ENCODE measurements at places on chromosomes 2 and 18.
A peak's percentile ranks its signal among the peaks of the same experiment; 100 is the strongest.

DNA sequence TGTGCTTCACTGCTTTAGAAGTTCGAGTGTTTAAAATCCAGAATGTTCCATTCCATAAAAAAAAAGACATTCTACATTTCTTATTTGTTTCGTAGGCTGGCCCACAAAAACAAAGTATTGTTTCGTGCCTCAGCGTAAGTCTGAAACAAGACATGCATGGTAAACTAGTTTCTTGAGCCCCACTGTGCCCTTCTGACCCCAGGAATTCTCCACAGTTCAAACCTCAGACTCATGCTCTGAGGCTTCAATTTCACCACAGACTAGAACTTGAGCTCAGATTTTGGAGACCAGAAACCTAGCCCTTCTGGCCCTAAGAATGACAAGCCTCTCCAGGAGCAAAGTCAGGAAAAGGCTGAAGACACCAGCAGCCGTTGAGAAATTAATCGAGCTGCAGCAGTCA, 151.5 kb downstream of the SLC8A1 start:
- no peak for DNase-seq

DNA sequence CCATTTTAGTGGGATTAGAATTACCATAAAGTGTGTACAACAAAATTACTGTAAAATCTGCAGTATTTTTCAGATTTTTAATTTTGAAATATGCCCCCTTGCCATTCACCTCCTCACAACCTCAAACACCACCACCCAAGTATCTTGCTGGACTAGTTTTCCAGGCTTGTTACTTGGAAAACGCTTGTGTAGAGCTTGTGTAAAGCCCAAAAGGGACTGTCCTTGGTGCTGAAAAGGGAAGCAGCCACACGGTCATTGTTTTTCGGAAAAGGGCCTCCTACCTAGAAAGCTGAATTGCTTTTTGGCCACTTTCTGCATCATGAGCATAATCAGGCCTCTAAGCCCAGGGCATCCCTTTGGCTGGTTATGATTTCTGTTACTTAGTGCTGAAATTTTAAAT, 563.4 kb downstream of the LRRTM4 start:
- no peak for DNase-seq

DNA sequence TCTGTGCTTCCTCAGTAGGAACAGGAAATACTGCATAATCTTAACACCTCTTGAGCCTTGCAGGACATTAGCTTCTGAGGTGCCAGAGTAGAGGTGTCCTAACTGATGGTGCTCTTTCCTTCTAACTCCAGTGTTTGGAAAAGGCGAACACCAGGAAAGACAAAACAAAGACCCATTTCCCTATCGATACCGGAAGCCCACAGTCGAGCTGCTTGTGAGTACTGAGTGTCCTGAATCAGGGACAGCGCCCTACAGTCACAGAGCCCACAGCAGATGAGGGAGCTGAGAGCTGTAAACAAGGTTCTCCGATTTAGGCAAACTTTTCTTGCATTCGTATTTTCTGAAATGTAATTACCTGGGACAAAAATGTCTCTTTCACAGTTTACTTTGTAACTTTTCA, 50.7 kb downstream of the SLC14A2 start:
- no peak for DNase-seq

GRCh38 chr2:205769879-205770278, 87.6 kb downstream of the NRP2 start:
- DNase-seq: no peak

- no peak for DNase-seq
Observed at GRCh38 chr18:8800445-8800844, 95.1 kb downstream of the MTCL1 start.

GRCh38 chr2:6793913-6794312, 71.8 kb downstream of the CMPK2 start:
- no peak for DNase-seq

- DNase-seq: no peak
Observed at GRCh38 chr2:241843321-241844065, 15.2 kb downstream of the PDCD1 start.

DNA sequence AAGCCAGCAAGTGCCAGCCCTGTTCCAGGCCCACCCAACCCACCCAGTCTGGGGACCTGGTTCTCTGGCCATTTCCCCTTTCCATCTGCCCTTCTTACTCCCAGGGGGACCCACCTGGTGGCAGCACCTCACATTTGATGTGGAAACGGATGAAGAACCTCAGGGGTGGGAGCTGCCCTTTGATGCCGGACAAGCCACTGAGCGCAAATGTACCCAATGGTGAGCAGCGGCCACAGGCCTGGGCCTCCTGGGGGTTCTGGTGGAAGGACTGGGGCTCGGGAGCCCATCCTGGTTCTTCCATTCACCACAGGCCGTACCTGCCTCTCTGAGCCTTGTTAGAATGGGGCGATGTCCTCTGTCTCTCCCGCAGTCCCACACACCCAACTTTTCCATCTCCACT, 84.7 kb downstream of the EPAS1 start:
- DNase-seq: no peak

- DNase-seq: peak; percentile 31
Observed at GRCh38 chr2:215949991-215950404, 63.4 kb downstream of the MREG start.

GRCh38 chr2:119253114-119253702, 29.6 kb downstream of the STEAP3 start:
- DNase-seq: no peak

DNA sequence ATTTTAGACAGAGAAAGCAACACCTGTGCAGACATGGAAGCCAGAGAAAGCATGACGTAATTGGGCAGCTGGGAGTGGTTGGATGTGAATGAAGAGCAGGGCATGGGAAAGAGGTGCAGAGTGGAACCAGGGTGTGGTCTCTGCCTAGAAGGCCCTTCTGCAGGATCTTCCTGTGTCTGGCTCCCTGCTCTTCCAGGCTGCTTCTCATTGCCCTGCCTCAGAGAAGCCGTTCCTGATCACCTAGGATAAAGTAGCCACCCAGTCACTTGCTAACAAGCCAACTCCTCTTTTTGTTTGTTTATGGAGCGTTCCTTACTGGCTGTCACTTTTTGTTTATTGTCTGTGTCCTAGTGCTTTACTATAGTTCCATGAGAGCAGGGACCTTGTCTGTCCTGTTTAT, 28.5 kb downstream of the GALNT1 start:
- no peak for DNase-seq

DNA sequence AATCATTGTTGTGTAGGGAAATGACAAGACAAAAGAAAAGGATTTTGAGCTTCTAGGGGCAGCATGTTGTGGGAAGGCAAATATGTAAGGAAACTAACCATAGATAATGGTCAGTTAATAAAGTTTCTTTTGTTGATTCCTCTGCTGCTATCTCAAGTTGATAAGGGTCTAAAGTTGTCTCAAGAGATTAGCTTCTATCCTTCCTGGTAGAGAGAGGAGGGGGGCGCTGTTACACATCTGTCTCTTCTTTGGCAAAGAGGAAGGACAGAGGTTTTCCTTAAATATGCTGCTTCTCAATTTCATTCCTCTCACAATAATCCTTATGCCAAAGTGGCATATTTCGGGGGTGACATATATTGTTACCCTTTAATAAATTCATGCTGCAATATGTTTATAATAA, 944.0 kb downstream of the DPP10 start:
- no peak for DNase-seq

GRCh38 chr2:201008296-201008829, 44.9 kb upstream of the ORC2 start:
- DNase-seq: no peak

DNA sequence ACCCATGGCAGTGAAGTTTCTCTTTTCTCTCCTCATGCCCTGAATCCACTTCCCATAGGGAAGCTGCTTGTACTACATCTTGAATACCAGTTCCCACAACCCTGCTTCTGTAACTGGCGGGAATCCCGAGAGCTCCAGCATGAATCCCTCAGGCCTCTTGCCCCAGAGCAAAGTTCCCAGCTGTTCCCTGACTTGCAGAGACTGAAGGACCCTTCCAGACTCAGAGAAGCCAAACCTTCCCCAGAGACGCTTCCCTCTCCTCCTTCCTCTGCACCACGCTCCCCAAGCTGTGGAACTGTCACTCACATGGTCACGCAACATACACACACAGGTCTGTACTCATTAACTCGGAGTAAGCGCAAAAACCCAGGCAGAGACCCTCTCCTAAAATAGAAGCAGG, 26.4 kb downstream of the TRAPPC12 start:
- DNase-seq: no peak

DNA sequence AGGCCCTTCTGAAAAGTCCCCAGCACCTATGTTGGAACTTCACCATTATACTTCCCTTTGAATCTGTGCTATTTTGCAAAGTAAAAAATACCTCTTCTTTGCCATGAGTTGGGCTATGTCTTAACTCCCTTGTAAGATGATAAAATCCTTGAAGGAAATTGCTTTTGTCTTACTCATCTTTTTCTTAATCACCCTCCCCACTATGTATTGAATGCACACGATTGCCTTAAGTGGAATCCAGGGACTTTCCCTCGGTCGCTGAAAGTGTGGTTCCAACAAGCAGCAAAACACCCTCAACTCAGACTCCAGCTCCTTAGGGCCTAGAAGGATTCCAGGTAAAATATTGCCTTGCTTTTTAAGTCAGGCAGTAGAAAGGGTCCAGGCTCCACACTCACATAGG, 173.2 kb upstream of the ARL4C start:
- no peak for DNase-seq

DNA sequence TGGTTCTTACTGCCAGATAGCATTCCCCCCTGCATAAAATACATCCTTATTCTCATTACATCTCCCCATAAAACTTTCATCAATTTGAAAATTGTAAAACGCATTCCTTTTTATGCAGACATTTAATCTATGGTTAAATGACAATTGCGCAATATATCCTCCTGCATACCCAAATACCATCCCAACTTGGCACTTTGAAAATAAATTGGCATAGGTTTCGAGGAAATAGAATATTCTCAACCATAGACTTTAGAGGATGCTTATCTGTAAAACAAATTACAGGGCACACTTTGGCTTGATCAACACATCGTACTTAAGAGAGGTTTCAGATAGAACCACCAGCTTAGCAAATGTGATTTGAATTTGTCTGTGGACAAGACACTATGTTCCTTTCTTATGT, 31.0 kb upstream of the CAVIN2 start:
- no peak for DNase-seq

DNA sequence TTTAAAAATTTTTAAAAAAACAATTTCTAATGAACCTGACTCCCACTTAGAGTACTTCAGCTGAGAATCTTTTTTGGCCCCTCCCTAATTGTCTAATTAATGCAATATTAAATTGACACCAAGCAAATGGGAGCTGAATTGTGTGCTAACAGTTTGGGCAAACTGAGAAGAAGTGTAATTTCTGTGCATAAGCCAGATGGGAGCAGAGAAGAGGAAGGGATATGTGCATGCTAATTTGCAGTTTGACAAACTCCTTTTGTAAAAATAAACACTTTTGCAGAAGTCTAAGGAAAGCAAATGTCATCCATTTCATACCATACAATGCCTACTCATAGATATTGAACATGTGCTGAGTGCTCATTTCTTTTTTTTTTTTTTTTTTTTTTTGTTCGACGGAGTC, 332.0 kb downstream of the CYRIA start:
- DNase-seq: no peak

GRCh38 chr2:163401481-163401880, 334.3 kb downstream of the FIGN start:
- DNase-seq: no peak

DNA sequence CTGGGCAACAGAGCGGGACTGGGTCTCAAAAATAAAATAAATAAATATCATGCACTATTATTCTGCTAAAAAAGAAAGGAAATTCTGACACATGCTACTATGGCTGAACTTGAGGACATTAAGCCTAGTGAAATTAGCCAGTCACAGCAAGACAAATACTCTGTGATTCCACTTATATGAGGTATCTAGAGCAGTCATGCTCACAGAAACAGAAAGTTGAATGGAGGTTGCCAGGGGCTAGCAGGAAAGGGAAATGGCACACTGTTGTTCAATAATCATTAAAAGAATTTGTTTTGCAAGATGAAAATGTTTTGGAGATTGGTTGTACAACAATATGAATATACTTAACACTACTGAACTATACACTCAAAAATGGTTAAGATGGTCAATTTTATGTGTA, 60.8 kb downstream of the NCKAP1 start:
- DNase-seq: no peak

GRCh38 chr2:60505240-60505879, 48.1 kb downstream of the BCL11A start:
- no peak for DNase-seq

GRCh38 chr18:37393945-37394609, 171.5 kb downstream of the CELF4 start:
- no peak for DNase-seq

DNA sequence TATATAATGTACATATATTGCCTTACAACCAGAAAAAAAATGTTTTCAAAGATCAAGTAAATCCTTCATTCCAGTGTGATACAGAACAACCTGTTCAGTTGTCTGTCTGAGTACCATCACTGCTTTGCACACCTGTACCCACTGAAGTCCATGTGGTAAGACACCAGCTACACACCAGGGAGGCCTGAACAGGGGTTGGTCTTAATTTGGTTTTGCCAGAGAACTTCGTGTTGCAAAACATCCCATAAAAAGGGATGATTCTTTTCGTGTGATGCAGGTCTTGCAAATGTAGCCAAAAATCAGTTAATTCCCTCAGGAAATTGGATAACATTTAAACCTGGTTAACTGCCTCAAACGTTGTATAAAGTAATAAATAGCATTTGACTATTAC, 73.7 kb upstream of the SLC1A4 start:
- no peak for DNase-seq

- no peak for DNase-seq
Observed at GRCh38 chr2:199258291-199258690, 199.4 kb downstream of the SATB2 start.

DNA sequence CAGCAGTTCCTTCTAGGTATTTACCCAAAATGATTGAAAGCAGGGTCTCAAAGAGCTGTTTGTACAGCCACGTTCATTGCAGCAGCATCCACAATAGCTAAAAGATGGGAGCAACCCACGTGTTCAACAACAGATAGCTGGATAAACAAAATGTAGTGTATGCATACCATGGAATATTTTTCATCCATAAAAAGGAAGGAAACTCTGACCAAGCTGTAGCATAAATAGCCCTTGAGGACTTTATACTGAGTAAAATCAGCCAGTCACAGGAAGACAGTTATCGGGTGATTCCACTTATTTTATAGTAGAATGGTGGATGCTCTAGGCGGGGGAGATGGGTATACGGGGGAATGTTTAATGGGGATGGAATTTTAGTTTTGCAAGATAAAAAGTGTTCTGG, 7.5 kb downstream of the TRAPPC12 start:
- no peak for DNase-seq

DNA sequence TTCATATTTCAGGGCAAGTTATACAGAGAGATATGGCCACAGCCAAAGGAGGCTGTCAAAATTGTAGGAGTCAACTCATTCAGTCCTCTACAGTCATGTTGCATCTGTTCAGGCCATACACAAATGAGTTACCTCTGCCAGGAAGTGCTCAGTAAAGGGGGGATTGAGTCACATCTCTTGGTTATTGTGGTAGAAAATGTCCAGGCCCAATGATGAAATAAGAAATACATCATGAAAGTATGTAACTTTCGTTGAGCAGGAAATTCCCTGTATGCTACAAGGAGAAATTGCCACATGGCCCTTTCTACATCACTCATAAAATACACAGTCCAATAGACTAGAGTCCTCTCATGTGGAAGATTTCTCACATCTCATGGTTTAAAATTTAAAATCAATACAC, 103.9 kb upstream of the COL3A1 start:
- DNase-seq: no peak
